ENCODE measurements at places on chromosomes 16 and 17.

DNA sequence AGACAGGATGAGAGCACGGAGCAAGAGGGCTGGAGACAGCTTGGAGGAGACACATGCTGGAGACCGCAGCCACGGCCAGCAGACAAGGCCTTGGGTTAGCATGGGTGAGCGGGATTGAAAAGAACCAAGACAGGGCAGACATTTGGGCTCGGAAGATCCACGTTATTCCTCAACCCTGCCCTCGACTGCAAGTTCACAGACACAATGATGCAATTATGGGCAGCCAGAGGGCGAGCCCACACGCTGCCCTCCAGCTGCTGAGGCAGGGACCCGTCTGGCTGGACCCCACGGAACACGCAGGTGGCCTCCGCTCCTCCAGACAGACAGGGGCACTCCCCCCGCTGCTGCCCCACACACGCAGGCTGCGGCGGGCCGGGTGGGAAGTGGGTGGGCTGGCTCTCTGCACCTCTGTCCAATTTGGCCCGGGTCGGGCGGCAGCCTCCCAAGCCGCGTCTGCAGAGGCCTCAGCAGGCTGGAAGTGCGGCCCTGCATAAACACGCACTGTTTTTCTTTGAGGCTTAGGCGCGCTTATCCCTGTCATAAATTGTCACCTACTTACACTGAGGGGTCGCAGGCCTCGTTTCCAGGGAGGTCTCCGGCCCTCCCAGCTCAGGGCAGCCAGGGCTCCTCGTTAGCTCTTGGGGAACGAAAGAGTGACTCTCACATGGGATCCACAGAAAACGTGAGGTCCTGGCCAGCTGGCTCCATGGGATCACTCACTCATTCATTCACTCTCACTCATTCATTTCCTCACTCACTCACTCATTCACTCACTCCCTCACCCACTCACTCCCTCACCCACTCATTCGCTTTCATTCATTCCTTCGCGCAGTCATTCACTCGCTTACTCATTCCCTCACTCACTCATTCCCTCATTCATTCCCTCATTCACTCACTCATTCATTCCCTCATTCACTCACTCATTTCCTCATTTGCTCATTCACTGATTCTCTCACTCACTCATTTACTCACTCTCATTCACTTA lies 303.9 kb downstream of the C16orf95 start:
- no peak for DNase-seq

DNA sequence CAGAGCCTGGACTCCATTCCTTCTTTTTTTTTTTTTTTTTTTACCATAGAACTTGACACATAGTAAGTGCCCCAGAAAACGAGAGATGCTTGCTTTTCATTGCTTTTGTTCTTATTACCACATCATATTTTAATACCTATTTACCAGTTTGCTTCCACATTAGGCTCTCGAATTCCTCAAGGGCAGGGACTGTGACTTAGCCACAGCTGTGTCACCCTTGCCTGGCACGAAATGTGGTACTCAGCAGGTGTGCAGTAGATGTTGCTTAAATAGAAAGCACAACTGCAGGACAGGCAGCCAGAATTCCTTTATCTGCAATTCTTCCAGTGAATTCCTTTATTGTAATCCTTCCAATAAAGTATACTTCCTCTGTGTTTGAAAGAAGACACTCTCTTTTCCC lies 393.0 kb downstream of the HAPSTR1 start:
- DNase-seq, result no peak

- DNase-seq, result no peak
Measured at GRCh38 chr17:30137158-30137557, 20.5 kb downstream of the NSRP1 start.

- no peak for DNase-seq
Measured at GRCh38 chr16:10765772-10766171, 22.1 kb downstream of the NUBP1 start.

DNA sequence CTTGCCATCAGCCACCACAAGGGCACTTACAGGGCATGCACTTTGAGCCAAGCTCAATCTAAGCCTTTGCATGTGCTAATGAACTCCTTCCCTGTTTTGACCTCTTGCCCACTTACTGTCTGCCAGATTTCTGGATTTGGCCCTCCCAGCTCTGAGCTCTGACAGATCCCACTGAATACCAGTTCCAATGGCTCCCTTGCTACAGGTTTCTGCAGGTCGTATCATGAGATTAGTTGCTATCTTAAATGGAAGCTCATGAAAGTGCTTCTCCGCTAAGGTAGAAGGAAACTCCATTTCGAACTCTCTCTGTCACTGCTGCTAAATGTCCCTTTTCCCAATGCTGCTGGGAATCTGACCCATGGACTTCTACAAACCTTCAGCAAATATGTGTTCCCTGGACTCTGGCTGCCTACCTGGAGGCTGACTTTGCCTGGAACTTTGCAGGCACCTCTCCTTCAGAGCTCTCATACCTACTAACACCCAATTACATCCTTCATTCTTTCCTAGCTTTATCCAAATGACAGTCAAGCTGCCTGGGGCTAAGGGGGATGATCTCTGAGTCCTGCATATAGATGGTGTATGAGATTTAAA lies 23.5 kb upstream of the TOB1 start:
- no peak for DNase-seq

- DNase-seq, result no peak
Measured at GRCh38 chr16:23670137-23670776, 8.4 kb upstream of the PLK1 start.

DNA sequence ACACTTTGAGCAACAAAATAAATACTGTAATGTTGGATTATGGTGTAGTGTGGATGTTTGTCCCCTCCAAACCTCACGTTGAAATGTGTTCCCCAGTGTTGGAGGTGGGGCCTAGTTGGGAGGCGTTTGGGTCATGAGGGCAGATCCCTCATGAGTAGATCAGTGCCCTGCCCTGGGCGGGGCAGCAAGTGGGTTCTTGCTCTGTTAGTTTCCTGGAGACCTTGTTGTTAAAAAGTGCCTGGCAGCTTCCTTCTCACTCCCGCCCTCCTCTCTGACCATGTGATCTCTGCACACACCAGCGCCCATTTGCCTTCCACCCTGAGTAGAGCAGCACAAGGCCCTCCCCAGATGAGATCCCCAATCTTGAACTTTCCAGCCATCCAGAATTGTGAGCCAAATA lies 67.7 kb downstream of the MPRIP start:
- no peak for DNase-seq

DNA sequence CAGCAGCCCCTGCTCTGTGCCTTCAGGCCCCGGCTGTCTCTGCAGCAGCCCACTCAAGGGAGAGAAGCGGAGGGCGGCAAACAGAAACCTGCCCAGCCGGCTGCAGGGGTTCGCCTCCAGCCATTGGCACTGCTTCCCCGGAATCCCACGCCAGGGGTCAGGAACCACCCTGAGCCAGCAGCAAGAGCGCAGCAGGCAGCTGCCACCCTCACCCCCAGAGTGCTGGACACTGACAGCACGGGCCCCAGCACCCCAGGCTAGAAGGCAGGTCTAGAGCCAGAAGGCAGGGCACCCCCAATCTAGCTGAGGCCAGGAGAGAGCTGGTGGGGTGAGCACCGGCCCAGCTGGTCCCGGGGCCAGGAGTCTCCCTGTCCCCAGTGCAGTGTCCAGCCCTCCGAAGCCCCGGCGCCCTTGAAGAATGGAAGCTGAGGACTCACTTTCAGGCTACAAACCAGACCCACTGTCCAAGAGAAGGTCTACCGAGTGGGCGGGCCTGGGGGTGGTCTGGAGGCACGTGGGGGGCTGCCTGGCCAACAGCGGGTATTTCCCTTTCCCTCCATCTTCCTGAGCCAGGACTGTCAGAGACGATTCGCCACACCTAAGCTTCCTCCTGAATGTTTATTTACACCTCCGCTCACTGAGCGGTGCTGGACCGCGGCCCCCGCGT lies 8.4 kb downstream of the UBALD2 start:
- DNase-seq, result no peak

- DNase-seq, result no peak
Measured at GRCh38 chr17:349666-350065, 2.9 kb downstream of the RPH3AL start.

- no peak for DNase-seq
Measured at GRCh38 chr17:61411261-61412142, 11.9 kb downstream of the TBX2 start.

DNA sequence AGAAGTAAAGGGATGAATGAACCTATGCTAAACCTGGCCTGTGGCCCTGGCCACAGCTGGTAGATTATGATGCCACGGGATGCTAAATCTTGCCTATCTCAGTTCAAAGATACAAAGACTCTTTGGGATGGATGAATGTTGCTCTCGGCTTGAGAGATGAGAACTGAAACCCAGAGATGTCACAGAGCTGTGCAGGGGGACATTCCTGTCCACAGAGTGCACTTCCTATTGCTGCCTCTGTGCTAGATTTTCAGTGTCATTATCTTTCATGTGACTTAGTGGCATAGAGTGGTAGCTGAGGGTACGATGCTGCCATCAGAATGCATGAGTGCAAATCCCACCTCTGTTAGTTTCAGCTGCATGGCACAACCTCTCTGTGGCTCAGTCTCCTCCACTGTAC lies 2.3 kb upstream of the MT1M start:
- DNase-seq, result no peak

GRCh38 chr17:11138023-11138422 lies 103.0 kb upstream of the SHISA6 start:
- no peak for DNase-seq

- DNase-seq, result no peak
Measured at GRCh38 chr17:21167303-21167702, 40.5 kb downstream of the DHRS7B start.

- no peak for DNase-seq
Measured at GRCh38 chr17:41496803-41497484, 7.2 kb upstream of the KRT36 start.

DNA sequence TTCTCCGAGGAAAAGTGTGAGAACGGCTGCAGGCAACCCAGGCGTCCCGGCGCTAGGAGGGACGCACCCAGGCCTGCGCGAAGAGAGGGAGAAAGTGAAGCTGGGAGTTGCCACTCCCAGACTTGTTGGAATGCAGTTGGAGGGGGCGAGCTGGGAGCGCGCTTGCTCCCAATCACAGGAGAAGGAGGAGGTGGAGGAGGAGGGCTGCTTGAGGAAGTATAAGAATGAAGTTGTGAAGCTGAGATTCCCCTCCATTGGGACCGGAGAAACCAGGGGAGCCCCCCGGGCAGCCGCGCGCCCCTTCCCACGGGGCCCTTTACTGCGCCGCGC lies at the start of gene ERBB2:
Gene ERBB2 (plus strand): TSS at position 247 of the 330 bp plus-strand sequence. CDS start 175 bp downstream, outside the sequence.
- DNase-seq, result no peak

DNA sequence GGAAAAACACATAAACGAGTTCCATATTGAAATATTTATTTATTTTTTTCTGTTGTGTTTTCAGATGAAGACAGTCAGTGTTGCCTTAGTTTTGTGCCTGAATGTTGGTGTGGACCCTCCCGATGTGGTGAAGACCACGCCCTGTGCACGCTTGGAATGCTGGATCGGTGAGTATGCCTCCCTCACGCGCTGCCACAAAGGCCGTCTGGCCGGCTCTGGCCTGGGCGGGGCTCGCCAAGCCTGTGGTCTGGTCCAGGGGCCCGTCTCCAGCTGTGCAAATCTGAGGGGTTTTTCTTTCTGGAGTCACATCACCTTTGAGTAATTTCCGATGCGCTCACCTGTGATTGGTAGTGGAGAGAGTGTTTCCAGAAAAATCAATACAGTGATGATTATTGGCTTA lies 81.0 kb downstream of the RPTOR start:
- no peak for DNase-seq

DNA sequence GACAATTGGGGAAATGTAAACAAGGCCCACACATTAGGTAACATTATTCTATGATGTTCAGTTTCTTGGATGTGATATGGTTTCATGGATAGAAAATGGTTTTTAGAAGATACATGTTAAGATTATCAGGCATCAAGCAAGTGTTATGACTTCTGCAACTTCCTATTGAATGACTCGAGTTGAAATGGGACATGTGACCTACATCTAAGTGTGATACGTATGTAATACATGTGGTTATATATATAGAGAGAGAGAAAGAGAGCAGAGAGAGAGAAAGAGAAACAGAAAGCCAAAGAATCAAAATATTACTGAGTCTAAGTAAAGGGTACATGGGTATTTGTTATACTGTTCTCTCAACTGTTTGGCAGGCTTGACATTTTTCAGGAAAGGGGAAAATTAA lies 1.7 kb downstream of the TMEM170A start:
- no peak for DNase-seq

- DNase-seq, result no peak
Measured at GRCh38 chr16:49969091-49970030, 55.7 kb upstream of the CNEP1R1 start.

GRCh38 chr16:8756755-8757154 lies 40.7 kb downstream of the TMEM186 start:
- DNase-seq, result no peak

GRCh38 chr16:68187505-68187904 lies 48.4 kb downstream of the ESRP2 start:
- no peak for DNase-seq

DNA sequence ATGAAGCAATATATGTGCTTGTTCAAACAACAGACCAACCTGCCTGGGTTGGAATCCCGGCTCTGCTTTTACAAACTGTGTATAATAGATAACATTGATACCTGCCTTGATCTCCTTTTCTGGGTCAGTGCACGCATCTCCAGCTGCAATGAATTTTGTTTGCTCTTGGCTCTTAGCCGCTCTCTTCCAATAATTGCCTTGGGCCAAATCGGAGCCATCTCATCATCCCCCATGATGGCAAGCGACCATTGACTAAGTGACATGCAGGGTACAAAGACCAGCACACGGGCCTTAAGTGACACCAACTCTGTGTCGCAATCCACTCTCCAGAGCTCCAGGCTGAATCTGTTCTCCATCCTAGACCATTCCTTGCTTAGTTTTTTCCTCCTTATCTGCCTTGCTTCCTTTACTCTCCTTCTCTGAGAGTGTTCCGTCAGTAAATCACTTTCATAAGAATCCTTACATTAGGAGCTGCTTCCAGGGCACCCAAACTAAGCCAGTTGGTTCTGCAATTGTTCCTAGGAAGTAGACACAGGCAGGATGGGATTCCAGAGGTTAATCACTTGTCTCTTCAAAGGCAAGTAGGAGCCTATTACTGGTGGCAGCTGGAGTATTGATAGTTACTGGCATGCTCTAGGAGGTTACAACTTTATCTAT lies 134.2 kb downstream of the ABCA8 start:
- no peak for DNase-seq

DNA sequence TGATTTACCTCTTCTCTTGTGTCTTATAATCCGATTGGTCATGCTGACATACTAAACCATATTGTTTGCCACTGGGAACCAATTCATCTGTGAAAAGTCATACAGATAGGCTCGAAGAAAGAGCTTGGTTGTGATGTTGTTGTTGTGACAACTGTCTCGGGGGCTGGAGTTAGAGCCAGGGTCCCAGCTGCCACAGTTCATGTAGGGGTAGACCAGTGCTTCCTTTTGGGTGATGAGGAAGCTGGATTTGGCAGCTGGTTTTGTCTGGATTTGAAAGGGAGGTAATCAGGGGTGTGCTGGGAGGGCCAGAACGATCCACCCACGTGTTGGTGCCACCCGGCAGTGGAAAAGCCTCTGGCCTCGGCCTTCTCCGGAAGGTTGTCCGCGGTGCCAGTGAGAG lies 438.1 kb downstream of the WWOX start:
- DNase-seq, result no peak

- no peak for DNase-seq
Measured at GRCh38 chr17:50363217-50364060, 9.5 kb downstream of the MRPL27 start.

GRCh38 chr17:72765368-72766153 lies 326.9 kb downstream of the SLC39A11 start:
- no peak for DNase-seq

GRCh38 chr17:76262732-76263344 lies 2.3 kb upstream of the UBALD2 start:
- no peak for DNase-seq

All from activated CD4-positive, CD25-positive, alpha-beta regulatory T cell (primary cell).